ENCODE measurements at places on chromosomes 2 and 18. TPM values are rescaled to one million over a fixed set of nuclear protein-coding genes. Genes with fewer than 3 reads are reported as not detected.
A peak's percentile ranks its signal among the peaks of the same experiment; 100 is the strongest.

The HOXD11 gene
- not detected for total RNA-seq

The BCL2 gene
- 22.9 TPM for total RNA-seq

The DOK6 gene
- 2.1 TPM for total RNA-seq

DNA sequence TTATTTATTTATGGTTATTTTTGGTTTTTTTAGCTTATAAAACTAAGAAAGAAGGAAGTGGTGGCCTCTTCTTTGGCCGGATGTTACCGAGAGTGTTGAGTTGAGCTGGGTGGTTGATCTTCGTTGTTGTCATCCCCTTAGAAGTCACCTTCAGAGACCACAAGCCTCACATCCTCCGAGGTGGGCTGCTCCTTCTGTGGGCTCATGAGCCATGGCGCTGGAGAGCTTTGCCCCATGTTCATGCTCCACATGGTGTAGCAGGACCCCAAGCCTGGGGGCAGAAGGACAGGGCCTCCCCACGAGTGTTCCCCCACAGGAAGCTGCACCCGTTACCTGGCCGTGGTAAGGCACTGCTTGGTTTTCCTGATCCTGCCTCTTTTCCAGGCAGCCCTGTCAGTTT, 23.4 kb downstream of the SNTG2 start:
- DNase-seq, result no peak

- no peak for DNase-seq
Observed at GRCh38 chr2:221371347-221371746, 200.8 kb downstream of the EPHA4 start.

The LYPD6 gene
- total RNA-seq, result 0.27 TPM

DNA sequence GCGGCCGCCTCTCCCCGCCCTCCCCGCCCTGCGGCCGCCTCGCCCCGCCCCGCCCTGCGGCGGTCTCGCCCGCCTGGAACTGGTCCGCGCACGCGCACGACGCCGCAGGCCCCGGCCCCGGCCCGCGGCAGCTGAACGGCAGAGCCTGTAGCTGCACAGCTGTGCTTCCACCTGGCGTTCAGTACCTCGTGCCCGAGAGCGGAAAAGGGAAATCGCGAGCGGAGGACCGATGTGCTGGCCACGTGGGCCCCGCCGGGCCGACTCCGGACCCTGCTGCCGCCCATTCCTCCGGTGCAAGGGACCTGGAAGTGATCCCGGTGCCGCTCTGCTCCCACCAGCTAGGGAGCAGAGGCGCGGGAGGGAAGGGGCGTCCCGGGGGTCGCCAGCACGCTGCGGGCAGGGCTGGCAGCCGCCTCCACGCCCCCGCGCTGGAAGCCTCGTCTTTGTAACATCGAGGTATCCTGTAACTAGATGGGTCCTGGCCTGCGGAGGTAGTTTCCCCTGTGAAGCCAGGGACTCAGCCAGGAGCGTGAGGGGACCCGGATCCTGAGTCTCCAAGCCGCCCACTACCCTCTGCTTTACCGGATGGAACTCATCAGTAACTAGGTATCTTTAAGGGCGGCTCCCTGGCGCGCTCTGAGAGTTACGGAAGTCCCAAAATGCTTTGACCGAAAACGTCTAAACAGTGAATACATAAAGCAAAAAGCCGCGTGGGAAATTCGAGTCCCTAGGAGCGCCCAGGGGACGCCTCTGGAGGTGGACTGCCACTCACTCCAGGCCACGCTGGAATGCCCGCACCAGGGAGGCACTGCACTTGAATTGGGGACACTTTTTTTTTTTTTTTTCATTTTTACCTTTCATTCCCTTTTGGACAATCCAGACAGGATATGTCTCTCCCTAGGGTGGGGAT, 704 bp upstream of the ODC1 start:
- peak; percentile 21 for DNase-seq

DNA sequence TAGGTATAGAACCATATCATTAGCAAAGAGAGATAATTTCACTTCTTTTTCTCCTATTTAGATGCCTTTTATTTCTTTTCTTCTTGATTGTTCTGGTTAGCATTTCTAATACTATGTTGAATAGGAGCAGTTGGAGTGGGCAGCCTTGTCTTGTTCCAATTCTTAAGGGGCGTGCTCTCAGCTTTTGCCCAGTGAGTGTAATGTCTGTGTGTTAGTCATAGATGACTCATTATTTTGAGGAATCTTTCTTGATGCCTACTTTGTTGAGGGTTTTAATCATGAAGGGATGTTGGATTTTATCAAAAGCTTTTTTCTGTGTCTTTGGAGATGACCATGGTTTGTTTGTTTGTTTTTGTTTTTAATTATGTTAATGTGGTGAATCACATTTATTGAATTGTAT, 1453.1 kb upstream of the SLC39A10 start:
- DNase-seq, result no peak

- DNase-seq, result no peak
Observed at GRCh38 chr2:196331143-196331542, 159.8 kb upstream of the STK17B start.

DNA sequence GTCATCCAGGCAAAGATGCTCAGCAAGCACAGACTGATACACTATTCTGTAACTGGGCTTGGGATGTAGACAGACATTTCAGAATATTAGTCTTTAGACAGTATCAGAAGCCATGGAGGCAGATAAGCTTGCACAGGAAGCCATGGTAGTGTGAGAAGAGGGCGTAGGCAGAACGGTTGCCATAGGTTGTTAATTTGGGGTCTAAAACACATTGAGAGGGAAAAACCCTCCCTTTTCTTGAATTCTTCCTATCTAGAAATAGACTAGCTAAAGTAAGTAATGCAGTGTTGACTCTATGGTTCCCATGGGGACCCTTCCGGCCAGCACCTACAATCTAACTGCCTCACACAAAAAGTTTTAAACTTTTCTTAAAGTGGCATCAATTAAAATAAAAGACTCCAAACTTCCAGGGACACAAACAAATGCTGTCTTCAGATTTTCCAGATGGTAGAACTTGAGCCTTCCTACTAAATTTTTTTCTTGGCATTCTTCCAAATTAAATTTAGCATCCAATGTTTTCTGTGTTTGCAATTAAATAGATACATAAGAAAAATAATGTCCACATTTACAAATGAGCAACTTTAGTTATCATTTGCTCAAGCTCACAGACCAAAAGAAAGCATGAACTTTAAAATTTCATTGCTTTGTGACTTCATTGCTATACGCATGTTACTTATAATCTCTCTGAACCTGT, 1.9 kb downstream of the PRKRA start:
- no peak for DNase-seq

The SNED1 gene
- total RNA-seq, result 133 TPM

The ALPP gene
- not detected for total RNA-seq

DNA sequence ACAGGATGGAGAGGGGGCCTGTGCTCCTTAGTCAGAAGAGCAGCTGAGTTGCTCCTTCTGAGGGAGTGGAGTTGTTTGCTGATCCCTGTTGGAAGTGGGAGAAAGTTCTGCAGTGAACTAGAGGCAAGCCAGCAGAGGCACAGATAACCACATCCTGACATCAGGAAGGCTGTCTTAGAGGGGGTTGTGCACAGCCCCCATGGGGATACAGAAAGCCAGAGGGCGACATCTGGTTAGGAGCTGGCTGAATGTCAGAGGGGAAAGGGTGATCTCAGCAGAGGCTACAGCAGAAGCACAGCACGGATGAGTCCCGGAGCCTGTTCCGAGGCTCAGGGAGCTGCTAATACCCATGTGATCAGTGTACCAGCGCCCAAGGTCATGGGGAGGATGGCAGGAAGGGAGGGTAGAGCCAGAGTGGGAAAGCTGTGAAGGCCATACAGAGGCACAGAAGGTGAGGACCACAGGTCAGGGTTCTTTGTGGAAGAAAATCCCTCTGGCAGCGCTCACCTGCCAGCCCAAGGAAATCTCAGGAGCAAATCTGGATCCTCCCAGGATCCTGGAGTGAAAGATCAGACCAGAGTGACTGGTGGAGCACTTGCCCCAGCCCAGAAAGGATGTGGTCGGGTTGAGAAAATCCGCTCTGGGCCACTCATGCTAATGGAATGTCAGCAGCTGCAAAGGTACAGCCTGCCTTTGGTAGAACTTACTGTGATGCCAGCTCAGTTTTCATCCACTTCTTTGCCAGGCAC, 111.8 kb downstream of the STPG4 start:
- DNase-seq, result no peak

The GCG gene
- not detected for total RNA-seq

DNA sequence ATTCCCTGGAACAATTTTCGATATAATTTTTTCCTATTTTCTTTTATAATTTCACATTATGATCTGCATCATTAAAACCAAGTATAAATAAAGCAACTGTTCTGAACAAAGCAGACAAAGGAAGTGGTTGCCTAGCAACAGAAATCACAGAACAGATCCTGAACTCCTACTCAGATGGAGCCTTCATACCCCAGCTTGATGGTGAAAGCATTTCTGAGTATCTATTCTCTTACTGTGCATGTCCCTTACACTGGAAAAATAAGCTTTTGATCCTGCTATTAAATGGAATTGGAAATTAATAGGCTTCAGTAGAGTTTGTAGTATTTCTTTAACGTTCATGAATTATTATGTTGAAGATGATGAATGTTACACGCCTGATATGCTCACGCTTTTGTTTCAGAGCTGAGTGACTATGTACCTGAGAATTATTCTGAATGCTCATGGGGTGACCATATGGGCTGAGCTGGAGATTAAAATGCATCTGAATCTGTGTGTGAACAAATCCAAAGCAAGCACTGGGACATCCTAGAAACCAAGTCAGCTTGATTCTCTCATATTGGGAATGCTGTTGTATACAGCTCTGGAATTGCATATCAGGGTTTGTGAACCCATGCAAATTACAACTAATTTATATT, 254.0 kb downstream of the KCNJ3 start:
- no peak for DNase-seq

- no peak for DNase-seq
Observed at GRCh38 chr18:48741866-48742265, 203.0 kb downstream of the CTIF start.

- DNase-seq, result no peak
Observed at GRCh38 chr2:42085706-42086487, 38.1 kb downstream of the PKDCC start.

The SCYGR4 gene
- not detected for total RNA-seq

- no peak for DNase-seq
Observed at GRCh38 chr2:208698114-208698513, 291.5 kb downstream of the PTH2R start.

The YWHAQ gene
- 158 TPM for total RNA-seq

The EFR3B gene
- total RNA-seq, result 0.81 TPM

DNA sequence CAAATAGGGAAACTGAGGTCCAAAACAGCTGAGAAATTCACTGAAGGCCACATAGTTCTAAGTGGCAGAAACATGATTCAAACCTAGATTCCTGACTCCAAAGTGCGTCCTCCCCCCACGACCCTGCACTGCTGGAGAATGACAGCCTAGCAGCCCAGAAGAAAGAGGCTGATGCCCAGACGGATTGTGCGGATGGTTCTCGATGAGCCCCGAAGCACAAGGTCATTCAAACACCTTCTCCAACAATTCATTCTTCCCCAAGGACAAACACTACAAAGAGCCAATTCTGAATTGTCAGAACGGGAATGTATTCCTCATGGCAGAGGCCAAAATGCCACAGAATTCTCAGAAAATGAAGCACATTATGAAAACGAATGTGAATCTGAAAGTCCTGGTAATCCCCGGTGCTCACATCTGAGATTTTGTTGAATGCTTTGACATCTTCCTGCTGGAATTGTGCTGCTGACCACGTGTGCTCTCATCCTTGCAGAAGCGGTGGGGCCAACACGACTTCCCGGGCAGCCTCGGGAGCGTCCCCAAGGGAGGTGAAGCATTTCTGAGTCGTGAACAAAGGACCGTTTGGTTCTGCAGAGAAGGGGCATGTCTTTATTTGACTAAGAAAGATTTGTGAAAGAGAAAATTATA, 337.0 kb downstream of the EIPR1 start:
- DNase-seq, result no peak

The SPATA3 gene
- not detected for total RNA-seq

DNA sequence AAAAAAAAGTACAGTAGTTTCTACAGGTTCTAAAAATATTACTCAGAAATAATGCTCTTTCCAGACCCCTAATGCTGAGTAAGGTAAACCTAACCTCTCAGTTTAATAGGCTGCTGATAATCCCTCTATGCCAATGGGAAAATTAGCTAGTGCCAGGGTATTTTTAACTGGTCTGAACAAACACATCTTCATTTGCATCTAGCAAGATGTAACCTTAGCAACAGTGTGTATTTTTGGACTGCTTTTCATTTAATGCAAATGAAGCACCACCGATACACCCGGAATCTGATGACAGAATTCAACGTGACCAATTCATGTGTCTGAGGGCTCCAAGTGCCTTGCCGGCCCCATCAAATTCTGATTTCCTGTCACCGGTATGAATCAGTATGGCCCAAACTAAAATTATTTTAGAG, 47.4 kb upstream of the CYRIA start:
- no peak for DNase-seq

DNA sequence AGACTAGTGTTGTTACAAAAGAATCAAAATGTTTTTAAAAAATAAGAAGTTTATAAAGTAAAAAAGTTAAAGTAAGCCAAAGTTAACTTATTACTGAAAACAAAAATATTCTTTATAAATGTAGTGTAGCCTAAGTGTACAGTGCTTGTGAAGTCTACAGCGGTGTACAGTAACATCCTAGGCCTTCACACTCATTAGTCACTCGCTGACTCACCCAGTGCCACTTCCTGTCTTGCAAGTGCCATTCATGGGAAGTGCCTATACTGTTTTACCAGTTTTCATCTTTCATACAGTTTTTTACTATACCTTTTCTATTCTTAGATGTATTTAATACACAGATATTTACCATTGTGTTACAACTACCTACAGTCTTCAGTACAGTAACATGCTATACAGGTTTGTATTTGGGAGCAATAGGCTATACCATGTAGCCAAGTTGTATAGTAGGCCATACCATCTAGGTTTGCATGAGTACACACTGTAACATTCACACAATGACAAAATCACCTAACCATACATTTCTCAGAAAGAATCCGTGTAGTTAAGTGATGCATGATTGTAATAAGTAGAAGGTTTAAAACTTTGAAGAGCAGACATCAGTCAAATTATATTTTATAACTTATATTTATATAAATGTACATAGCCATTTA, 13.4 kb downstream of the SERPINB7 start:
- no peak for DNase-seq

The VAMP5 gene
- 42.8 TPM for total RNA-seq

GRCh38 chr2:39247512-39248043, 3.8 kb upstream of the CDKL4 start:
- no peak for DNase-seq
